ENCODE measurements at places on chromosomes 4 and X.
A peak's percentile ranks its signal among the peaks of the same experiment; 100 is the strongest.

GRCh38 chrX:153495903-153496589 is 1.3 kb downstream of the BGN start:
- H3K27ac ChIP-seq: no peak overlapping the region
- H3K36me3 ChIP-seq: no peaks in the 10 kb centered on the region
- H3K4me1 ChIP-seq: no peaks in the 10 kb centered on the region
- H3K27me3 ChIP-seq: peaks cover 11% of the 10 kb centered on the region
- H3K4me3 ChIP-seq: no peak overlapping the region

- H3K4me1 ChIP-seq: no peaks in the 10 kb centered on the region
- no peaks in the 10 kb centered on the region for H3K36me3 ChIP-seq
- no peak overlapping the region for H3K27ac ChIP-seq
- no peak overlapping the region for H3K4me3 ChIP-seq
These were observed 50.4 kb upstream of the ETNPPL start for GRCh38 chr4:108813261-108813660.

- H3K27me3 ChIP-seq: no peaks in the 10 kb centered on the region
- DNase-seq: no peak
- no peaks in the 10 kb centered on the region for H3K36me3 ChIP-seq
- H3K27ac ChIP-seq: no peak overlapping the region
These were observed 597.1 kb upstream of the CT83 start for GRCh38 chrX:117059848-117060247.

DNA sequence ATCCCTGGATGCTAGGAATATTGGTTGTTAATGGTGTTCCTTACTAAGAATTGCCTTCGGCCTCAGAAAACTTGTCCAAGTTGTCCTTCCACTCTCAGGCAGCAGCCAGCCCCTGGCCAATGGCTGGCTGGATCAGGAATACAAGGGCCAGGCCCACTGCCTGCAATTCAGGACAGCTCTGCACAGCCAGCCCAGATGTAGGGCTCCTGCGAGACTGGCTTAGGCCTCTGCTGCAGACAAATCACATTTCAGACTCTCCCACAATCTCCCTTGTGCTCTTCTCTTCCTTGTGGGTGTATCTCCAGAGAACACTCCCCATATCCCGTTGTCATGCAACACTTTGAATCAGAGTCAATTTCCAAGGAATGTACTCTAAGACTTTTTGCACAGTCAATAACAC is 747.6 kb upstream of the FTHL17 start:
- no peaks in the 10 kb centered on the region for H3K36me3 ChIP-seq
- no peak overlapping the region for H3K4me3 ChIP-seq
- no peaks in the 10 kb centered on the region for H3K4me1 ChIP-seq

GRCh38 chr4:138948918-138949317 is 66.7 kb upstream of the NOCT start:
- H3K4me3 ChIP-seq: no peak overlapping the region
- no peak for DNase-seq

- peaks cover 10% of the 10 kb centered on the region for H3K4me1 ChIP-seq
- peak; percentile 46 for DNase-seq
These were observed 70.9 kb upstream of the CBR4 start for GRCh38 chr4:169080981-169081380.

DNA sequence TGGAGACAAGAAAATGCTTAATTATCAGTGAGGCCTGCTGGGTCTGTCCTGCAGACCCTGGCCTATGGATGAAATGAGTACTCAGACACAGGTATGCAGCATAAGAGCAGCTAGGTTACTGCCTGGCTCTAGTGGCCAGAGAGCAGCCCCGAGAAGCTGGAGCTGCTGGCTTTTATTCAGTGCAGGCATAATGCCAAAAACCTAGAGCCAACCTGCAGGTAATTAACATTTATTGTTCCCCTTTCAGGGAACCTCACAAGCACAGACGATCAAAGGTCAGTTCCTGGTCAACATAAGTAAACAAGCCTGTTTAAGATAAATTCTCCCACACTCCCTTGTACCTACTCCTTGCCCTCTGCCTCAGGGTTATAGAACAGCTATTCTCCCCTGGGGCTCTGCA is 13.3 kb downstream of the IDS start:
- H3K27me3 ChIP-seq: no peaks in the 10 kb centered on the region
- H3K4me1 ChIP-seq: no peaks in the 10 kb centered on the region
- no peak for DNase-seq
- H3K36me3 ChIP-seq: peaks cover 34% of the 10 kb centered on the region
- H3K27ac ChIP-seq: no peak overlapping the region

GRCh38 chr4:76688619-76689144 is 209.3 kb downstream of the SOWAHB start:
- no peak for DNase-seq
- H3K27me3 ChIP-seq: no peaks in the 10 kb centered on the region
- no peak overlapping the region for H3K27ac ChIP-seq
- no peaks in the 10 kb centered on the region for H3K36me3 ChIP-seq
- no peaks in the 10 kb centered on the region for H3K4me1 ChIP-seq

GRCh38 chrX:17409566-17410290 is 34.7 kb downstream of the NHS start:
- DNase-seq: no peak
- H3K4me3 ChIP-seq: no peak overlapping the region
- H3K27me3 ChIP-seq: no peaks in the 10 kb centered on the region

DNA sequence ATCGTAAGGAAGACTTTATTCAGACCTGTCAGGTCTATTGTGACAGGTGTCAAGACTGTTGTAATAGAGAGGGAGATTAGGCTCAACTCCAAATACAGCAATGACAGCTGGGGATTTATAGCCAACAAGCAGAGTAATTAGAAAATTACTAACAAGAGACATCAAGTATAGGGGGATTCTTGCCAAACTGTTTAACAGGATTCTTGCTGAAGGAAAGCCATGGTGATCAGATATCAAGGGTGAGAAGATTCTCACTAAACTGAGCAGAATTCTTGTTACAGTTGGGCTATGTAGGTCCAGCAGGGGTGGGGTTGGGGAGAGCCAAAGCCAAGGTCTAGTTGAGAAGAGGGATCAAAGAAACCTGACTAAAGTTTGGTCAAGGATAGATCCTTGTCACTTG is 461.0 kb upstream of the GALNT7 start:
- DNase-seq: no peak
- H3K4me3 ChIP-seq: no peak overlapping the region
- no peaks in the 10 kb centered on the region for H3K36me3 ChIP-seq
- no peaks in the 10 kb centered on the region for H3K4me1 ChIP-seq
- no peak overlapping the region for H3K27ac ChIP-seq
- H3K27me3 ChIP-seq: no peaks in the 10 kb centered on the region

GRCh38 chrX:128901018-128901417 is 622.3 kb downstream of the SMARCA1 start:
- no peak overlapping the region for H3K4me3 ChIP-seq
- no peak for DNase-seq
- H3K27me3 ChIP-seq: peaks cover 4% of the 10 kb centered on the region
- H3K27ac ChIP-seq: no peak overlapping the region
- no peaks in the 10 kb centered on the region for H3K36me3 ChIP-seq
- H3K4me1 ChIP-seq: no peaks in the 10 kb centered on the region

GRCh38 chr4:166315721-166316467 is 442.9 kb downstream of the TLL1 start:
- no peaks in the 10 kb centered on the region for H3K4me1 ChIP-seq
- DNase-seq: no peak
- no peaks in the 10 kb centered on the region for H3K36me3 ChIP-seq
- H3K27me3 ChIP-seq: no peaks in the 10 kb centered on the region
- H3K4me3 ChIP-seq: no peak overlapping the region

- H3K4me3 ChIP-seq: no peak overlapping the region
- H3K36me3 ChIP-seq: no peaks in the 10 kb centered on the region
- no peak overlapping the region for H3K27ac ChIP-seq
- no peaks in the 10 kb centered on the region for H3K27me3 ChIP-seq
These were observed 673.2 kb upstream of the FRG1 start for GRCh38 chr4:189267312-189267965.

DNA sequence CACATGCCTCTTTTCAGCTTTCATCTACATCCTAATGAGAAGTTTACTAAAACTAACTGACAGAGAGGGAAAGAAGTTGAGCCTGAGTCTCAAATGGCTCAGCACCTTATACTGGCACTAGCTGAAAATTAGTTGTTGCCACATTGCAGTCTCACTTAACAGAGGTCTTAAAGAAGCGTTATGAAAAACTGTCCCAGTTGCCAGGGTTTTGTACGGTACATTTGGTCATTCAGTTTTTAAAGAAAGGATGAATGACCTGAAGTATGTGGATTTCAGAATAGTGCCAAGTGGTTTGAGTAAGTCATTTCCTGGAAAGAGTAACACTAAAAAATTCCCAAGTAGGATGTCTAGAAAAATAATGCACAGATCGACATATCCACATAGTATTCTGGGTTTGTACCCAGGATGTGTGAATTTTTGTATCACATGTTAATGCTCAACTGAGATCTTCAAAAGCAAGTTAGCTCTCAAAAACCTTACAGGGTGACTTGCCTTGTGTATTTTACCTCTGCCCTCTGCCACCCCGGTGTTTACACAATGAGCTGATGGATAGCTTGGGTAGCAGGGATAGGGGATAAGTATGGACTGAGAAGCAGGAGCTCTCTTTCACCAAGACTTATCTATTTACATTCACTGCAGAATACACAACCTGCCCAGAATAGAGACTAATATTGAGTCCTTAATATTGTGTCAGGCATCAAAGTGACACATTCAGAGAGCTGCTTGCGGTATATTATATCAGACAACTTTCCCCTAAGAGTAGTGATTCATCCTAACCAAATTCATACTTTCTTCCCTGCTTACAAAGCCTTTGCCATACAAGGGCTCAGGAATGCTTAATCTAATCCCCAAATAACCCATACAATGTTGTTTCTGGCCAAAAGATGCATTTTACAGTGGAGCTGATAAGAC is 1075.7 kb upstream of the PABPC4L start:
- DNase-seq: no peak
- no peaks in the 10 kb centered on the region for H3K27me3 ChIP-seq
- H3K36me3 ChIP-seq: no peaks in the 10 kb centered on the region
- no peak overlapping the region for H3K4me3 ChIP-seq
- H3K27ac ChIP-seq: no peak overlapping the region

DNA sequence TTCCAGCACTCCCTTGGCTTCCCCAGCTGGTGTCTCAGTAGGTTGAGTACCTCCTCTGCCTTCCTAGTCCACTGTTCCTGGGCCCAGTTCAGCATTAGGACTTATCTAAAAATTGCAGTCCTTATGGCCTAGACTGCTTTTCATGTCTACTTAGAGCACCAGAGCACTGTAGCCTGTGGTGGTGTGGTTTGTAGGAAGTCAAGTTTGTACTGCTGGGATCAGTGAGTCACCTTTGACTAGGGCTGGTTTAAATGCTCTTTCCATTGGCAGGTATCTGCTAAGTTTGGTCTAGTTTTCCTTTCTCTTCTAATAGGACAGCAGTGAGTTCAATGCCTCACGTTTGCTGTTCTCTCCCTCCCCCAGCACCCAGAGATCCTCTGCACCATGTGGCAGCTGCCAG is 233.6 kb upstream of the WDFY3 start:
- H3K4me1 ChIP-seq: no peaks in the 10 kb centered on the region
- no peaks in the 10 kb centered on the region for H3K36me3 ChIP-seq
- no peak overlapping the region for H3K27ac ChIP-seq
- H3K4me3 ChIP-seq: no peak overlapping the region

DNA sequence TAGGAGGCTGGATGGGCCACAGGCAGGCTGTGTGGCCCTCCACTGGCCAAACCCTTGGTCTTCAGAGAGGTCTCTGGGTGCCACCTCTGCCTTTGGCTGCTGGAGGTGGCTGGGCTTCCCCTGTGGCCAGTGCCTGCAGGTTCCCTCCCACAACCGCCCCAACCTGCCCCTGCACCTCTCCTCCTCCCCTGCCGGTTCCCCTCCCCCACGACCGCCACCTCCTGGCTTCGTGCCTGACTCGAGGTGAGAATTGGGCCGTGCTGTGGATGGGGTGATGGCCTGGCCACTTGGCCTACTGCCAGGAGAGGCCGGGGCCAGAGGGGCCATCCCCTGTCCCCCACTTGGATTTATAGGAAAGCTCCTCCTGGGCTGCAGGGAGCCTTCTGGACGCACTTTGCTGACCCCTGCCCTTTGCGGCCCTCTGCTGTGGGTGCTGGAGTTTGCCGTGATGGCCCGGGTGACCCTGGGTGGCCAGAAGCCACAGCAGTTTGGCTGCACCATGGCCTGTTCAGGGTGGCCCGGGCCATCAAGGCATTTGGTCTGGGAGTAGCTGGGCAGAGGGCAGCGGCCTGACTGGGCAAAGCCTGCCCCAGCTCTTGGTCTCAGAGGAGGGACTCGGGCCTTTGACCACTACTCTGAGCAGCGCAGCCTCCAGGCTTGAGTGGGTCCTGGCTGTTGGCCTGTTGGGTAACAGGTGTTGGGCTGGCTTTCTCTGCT is 3.8 kb downstream of the NAT8L start:
- DNase-seq: no peak
- H3K27me3 ChIP-seq: peaks cover 26% of the 10 kb centered on the region
- no peaks in the 10 kb centered on the region for H3K4me1 ChIP-seq
- no peak overlapping the region for H3K4me3 ChIP-seq
- no peak overlapping the region for H3K27ac ChIP-seq

- no peak for DNase-seq
- no peak overlapping the region for H3K27ac ChIP-seq
- H3K36me3 ChIP-seq: no peaks in the 10 kb centered on the region
- no peaks in the 10 kb centered on the region for H3K4me1 ChIP-seq
- no peaks in the 10 kb centered on the region for H3K27me3 ChIP-seq
- no peak overlapping the region for H3K4me3 ChIP-seq
These were observed 230.9 kb upstream of the FAT1 start for GRCh38 chr4:186954509-186954908.

DNA sequence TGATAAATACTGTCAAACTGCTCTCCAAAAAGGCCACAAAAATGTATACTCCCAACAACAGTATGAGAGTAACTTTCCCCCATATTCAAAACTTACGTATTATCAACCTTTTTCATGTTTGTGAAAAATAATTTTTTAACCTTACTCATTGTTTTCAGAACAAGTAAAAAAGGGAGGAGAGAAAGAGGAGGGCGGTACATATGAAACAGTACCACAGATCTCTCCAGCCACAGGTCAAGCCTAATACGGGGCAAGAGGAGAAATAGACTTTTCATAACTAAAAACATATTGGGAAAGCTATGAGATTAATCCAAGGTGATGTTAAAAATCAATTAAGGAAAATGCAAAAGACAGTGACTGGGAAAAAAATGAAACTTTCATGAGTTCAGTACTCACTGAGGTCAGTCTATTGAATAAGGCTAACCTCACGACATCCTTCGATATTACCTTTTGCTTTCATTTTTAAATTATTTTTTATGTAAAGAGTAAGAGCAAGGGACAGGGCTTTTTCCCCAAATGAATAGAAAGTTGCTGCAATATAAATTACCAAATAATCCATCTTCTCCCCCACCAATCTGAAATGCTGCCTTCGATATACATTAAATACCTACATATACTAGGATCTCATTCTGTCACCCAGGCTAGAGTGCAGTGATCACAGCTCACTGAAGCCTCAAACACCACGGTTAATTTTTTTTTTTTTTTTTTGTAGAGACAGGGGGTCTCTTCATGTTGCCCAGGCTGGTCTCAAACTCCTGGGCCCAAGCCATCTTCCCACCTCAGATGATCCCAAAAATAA is 25.3 kb downstream of the FBXW7 start:
- no peak for DNase-seq
- H3K27me3 ChIP-seq: no peaks in the 10 kb centered on the region
- H3K27ac ChIP-seq: no peak overlapping the region
- no peaks in the 10 kb centered on the region for H3K36me3 ChIP-seq

Data from adrenal gland (tissue), 19 donors.